ENCODE measurements at places on chromosomes 2 and 18. TPM values are rescaled to one million over a fixed set of nuclear protein-coding genes. Genes with fewer than 3 reads are reported as not detected.

DNA sequence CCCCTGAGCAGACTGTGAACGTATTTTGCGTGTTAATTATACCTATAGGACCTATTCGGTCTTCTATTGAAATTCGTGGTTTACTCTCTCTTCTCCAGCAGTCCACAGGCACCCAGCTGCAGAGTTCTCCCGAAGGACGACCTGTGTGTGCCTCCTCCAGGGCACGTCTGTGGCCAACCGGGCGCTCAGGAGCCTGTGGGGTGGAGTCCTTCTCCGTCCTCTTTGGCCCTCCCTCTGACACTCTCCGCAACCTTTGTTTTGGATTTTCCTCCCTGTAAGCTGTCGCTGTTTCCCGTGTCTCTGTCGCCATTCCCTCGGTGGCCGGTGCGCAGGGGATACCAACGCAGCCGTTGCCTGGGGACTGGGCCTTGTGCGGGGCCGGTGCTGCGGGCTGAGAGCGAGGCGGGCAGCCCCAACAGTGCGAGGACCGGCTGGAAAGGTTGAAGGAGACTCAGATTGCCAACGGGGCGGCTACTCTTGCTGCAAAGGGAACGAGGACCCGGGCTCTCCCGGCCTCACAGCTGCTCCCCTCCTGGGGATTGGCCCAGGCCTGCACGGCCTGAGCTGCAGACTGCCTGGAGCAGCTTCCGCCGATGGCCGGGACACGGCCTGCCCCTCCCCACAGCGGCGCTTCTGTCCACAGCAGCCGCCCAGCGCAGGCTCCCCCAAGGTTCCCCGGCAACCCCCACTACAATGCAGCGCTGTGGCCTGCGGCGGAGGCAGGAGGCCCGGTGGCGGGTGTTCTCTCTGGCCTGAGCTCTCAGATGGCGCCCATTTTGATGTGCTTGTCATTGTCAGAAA lies 221.0 kb downstream of the MTX2 start:
- DNase-seq, result peak; percentile 70

- DNase-seq, result no peak
Observed at GRCh38 chr18:42185486-42185885, 230.5 kb downstream of the PIK3C3 start.

GRCh38 chr2:134982603-134983002 lies 64.0 kb downstream of the CCNT2 start:
- DNase-seq, result no peak

Gene FSIP2
- total RNA-seq, result 1.0 TPM

DNA sequence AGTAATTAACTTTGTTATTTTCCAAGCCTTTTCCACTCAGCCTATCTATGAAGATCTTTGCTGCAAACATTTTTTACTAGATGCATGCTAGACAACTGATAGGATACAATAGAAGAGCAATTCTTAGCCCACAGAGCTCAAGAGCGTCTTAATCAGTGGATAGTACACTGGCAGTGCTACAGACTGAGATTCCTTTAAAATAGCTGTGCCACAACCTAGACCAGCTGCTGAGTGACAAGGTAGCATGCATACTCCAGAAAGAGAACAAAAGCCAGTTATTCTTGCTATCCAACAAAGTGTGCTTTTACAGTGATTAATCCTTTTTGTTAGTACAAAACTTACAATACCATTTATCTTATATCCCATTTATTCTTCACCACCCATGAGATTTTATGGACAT lies 507.9 kb upstream of the SYT4 start:
- no peak for DNase-seq

Gene KLHL29
- 3.2 TPM for total RNA-seq

- no peak for DNase-seq
Observed at GRCh38 chr2:33215983-33216382, 260.5 kb upstream of the RASGRP3 start.

Gene FKBP1B
- total RNA-seq, result 5.9 TPM

Gene IL18R1
- total RNA-seq, result 0.83 TPM

DNA sequence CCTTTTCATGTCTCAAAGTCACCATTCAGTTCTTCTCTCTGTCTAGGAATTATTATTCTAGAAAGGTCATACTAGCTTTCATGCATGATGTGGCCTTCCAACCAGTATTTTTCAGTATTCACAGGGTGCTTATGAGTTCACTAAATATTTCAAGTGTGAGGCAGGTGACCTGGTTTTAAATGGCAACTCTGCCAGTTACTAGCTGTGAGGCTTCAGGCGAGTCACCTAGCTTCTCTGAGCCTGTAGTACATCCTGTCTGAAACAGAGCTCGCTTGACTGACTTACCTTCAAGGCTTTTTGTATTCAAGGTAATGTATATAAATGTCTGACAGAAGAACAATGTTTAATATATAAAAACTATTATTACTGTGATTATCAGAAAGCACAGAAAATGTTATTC lies 19.4 kb upstream of the ACVR1 start:
- no peak for DNase-seq

Gene GREB1L
- 11.5 TPM for total RNA-seq

DNA sequence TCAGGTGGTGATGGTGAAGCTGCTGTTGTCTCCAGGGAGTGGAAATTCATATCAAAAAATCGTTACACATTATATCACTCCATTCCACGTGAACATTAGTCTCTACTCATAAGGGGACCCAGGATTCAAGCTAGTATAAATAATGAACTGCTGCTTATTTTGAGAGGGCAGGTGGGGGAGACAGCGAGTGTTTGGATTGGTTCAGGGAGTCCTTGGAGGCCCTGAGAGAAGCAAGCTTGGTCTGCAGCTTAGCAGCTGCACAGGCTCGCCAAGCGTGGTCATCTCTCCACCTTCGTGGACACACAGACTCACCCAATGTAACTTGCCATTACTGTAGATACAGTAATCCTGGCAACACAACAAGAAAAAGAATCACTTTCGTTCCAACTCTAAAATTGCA lies 177.6 kb downstream of the ZNF521 start:
- DNase-seq, result no peak

Gene UPP2
- total RNA-seq, result 0.28 TPM

GRCh38 chr2:231545105-231545902 lies 15.1 kb upstream of the NMUR1 start:
- DNase-seq, result no peak

- DNase-seq, result no peak
Observed at GRCh38 chr18:65990944-65991708, 240.3 kb downstream of the CDH7 start.

Gene ABHD1
- total RNA-seq, result 1.1 TPM

Gene MYO5B
- total RNA-seq, result 2.1 TPM

Gene NXPH2
- total RNA-seq, result 2.5 TPM

- DNase-seq, result no peak
Observed at GRCh38 chr2:144343145-144343544, 176.8 kb downstream of the ZEB2 start.

DNA sequence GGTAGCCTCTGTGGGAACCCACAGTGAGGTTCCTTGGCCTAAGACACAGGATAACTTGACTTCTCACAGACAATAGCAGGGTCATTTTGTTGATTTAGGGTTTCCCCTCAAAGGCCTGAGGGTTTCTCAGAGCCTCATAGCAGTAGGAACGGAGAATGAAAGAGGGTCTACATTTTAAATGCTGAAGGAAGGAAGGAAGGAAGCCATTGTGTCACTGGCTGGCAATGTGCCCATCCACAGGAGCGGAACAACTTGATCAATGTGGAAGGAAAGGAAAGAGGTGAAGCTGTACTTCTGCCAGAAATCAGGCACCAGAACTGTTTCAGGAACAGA lies 5.1 kb downstream of the IL1B start:
- DNase-seq, result no peak

Gene SKOR2
- total RNA-seq, result not detected

- DNase-seq, result no peak
Observed at GRCh38 chr18:8413189-8413588, 196.0 kb upstream of the RAB12 start.

DNA sequence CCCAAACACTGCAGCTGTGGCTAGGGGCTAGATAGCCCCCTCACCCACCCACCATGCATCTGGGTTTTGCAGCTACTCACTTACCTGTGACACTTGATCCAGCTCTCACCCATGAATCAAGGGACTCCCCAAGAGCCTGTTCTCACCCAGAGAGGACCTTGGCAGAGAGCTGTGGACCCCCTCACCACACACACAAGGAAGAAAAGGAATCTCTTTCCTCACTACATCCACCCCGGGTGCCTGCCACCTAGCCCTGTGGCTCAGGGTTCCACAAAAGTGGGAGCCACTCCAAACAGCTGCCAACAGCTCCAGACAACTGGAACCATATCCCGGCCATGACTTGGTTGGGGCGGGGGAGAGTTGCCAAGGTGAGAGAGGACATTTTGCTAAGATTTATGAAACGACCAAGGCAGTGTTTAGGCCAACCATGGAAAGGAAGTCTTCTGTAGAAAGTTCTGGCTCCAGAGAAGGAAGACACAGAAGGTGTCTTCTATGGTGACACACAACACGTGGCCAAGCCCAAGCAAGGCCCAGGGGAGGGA lies 522.1 kb upstream of the RAB6C start:
- DNase-seq, result no peak

- DNase-seq, result no peak
Observed at GRCh38 chr18:28158083-28158581, 18.8 kb downstream of the CDH2 start.

GRCh38 chr2:233967164-233967563 lies 50.0 kb downstream of the TRPM8 start:
- DNase-seq, result no peak

Gene MOGAT1
- not detected for total RNA-seq

- no peak for DNase-seq
Observed at GRCh38 chr2:219155054-219155644, 5.5 kb downstream of the NHEJ1 start.

DNA sequence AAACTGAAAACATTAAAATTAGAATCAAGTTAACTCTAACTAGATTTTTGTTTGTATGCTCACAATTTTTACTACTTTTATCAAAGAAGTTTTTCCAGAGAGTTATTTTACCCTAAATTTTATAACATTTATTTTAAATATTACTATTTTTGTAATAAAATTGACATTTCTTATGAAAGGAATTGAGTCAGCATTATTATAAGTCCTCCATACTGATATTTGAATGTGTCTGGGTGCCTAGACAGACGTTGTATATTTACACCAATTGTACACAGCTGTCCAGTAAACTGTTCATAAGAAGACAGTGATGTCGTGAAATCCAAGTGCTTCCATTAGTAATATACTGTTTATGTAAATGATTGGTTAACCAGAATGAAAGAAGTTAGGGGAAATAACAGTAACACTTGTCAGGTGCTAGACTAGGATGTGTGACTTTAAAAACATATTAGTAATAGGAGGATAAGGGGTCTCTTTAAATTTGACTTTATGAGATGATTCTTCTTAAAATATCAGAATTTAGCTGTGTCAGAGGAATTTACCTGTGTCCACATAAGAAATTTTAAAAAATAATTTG lies 73.7 kb downstream of the TANK start:
- no peak for DNase-seq

- DNase-seq, result no peak
Observed at GRCh38 chr2:201058914-201059313, 12.6 kb downstream of the HYCC2 start.

DNA sequence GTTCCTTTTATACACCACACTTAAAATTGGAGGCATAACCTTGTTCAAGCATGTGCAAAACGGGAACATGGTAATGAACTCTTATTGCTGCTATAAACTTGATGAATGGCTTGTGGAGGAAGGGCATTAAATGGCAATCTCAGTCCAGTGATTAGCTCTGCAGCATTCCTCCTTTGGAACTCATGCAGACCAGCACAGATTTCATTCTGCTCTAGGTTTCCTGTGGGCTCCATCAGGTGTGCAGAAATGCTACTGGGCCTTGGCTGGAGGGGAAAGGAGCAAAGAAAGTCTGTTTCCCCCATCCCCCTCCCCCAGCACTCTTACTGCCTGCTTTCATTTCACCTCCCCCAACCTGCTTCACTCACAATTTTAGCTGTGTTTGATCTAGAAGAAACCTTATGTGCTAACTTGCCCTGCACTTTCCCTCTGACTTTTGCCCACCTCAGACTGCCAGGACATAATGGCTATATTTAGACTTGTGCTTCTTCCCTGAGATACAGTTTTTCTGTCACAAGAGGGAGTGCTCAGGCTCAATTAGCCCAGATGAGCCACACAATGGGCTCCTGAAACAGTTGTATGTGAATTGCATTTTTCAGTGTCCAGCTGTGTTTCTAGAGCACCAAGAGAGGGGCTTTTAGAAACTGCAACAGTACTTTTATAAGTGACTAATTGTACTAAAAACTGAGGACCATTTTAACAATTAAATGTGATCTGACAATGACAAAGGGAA lies 109.8 kb downstream of the FSHR start:
- no peak for DNase-seq

- no peak for DNase-seq
Observed at GRCh38 chr2:238431456-238431855, 4.7 kb downstream of the ASB1 start.

Gene KCNF1
- total RNA-seq, result 0.15 TPM

DNA sequence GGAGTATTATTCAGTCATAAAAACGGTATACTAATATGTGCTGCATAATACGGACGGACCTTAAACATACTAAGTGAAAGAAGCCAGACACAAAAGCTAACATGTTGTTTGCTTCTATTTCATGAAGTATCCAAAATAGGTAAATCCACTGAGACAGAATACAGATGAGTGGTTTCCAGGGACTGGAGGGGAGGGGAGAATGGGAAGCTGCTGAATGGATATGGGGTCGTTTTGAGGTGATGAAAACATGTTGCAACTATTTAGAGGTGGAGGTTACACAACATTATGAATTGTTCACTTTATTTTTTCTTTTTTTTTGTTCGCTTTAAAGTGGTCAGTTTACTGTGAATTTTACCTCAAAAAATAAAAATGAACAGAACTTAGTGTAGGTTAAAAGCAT lies 52.9 kb downstream of the RAB10 start:
- DNase-seq, result no peak

Gene LYG1
- total RNA-seq, result 1.0 TPM

DNA sequence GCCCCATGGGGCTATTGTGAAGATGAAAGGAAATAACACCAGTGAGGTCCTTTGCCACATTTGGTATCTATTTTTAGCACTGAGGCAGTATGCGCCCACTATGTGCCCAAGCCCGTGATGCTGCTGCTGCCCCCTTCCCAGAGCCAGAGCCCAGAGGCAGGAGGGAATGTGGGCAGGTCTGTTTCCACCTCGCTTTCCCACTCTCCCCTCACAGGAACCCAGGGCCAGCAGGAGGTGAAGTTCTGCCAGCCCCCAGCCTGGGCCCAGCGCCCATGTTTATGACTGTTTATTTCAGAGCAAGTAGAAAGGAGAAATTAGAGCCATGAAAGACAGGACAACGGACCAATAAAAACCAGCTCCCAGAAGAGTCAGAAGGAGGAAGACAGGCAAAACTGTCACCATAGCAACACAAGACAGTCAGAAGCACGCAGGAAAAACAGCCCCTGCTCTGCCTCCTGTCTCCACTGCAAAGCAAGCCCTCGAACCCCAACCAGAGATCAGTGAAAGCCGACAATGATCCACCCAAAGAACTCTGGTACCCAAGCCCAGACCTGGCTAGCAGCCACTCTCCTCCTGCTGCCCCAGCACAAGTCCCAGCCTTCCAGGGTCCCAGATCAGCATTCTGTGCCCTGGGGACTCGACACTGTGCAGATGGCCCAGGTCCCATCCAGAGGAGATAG lies 1.4 kb downstream of the CYRIA start:
- DNase-seq, result peak; percentile 33

Measured in ovary (tissue), 10 donors.